Gastrocnemius medialis (tissue), 4 donors: ENCODE measurements at places on chromosomes 5 and 9. TPM values are rescaled to one million over a fixed set of nuclear protein-coding genes. Genes with fewer than 3 reads are reported as not detected.

GRCh38 chr5:156186760-156187159 is 140.2 kb upstream of the SGCD start:
- H3K36me3 ChIP-seq = no peaks in the 10 kb centered on the region
- DNase-seq = no peak
- no peak overlapping the region for H3K4me3 ChIP-seq
- H3K27me3 ChIP-seq = no peaks in the 10 kb centered on the region
- no peak overlapping the region for H3K27ac ChIP-seq

DNA sequence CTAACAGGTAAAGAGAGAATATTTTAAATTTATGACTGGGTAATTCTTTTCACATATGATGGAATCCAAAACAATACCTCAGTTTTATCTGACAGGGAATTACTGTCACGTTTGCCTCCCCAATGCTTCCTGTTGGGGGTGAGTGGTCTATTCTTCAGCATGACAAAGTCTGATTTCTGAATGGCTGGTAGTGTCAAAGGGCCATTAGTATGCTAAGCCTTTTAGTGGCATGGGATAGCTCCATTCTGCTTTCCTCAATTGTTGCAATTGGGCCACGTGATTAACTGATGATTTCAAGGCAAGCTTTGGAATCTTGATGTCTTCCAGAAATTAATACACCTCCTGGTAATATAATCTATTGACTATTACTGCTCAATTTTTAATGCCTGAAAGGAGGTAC is 14.7 kb upstream of the NDUFS4 start:
- no peak overlapping the region for H3K4me3 ChIP-seq
- no peak overlapping the region for H3K27ac ChIP-seq
- no peaks in the 10 kb centered on the region for H3K27me3 ChIP-seq
- no peak for DNase-seq
- H3K4me1 ChIP-seq = no peaks in the 10 kb centered on the region

OLFML2A gene
- 48.0 TPM for total RNA-seq

DNA sequence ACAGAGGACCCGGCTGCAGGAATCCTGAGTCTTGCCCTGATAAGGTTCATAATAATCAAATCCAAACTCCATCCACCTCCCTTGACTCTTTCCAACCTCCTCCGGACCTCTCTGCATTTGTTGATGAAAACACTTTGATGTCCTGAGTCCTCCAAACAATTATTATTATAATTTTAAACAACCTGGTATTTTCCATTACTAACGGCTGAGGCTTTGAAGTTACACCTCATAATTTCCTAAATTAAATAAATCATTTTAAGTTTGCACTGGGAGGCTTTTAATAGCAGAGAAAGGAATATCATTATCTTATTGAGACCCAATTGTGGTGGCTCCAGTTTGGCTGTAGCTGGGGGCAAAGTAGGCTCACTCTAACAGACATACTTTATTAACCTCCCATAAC is 9.5 kb downstream of the MSX2 start:
- peaks cover 4% of the 10 kb centered on the region for H3K36me3 ChIP-seq
- peaks cover 3% of the 10 kb centered on the region for H3K4me1 ChIP-seq

- H3K27me3 ChIP-seq = no peaks in the 10 kb centered on the region
- no peak overlapping the region for H3K27ac ChIP-seq
- H3K4me1 ChIP-seq = no peaks in the 10 kb centered on the region
- H3K4me3 ChIP-seq = no peak overlapping the region
- DNase-seq = no peak
Measured at GRCh38 chr5:172635038-172635437, 6.0 kb upstream of the NEURL1B start.

GRCh38 chr5:51202161-51202560 is 181.1 kb upstream of the ISL1 start:
- H3K27ac ChIP-seq = no peak overlapping the region
- no peaks in the 10 kb centered on the region for H3K27me3 ChIP-seq
- H3K4me3 ChIP-seq = no peak overlapping the region
- no peaks in the 10 kb centered on the region for H3K36me3 ChIP-seq
- DNase-seq = no peak

- H3K36me3 ChIP-seq = no peaks in the 10 kb centered on the region
- H3K4me1 ChIP-seq = peaks cover 31% of the 10 kb centered on the region
- H3K27ac ChIP-seq = peak overlapping the region; percentile 94
- H3K4me3 ChIP-seq = peak overlapping the region; percentile 67
Measured at GRCh38 chr9:133147412-133148198, 16.1 kb downstream of the GBGT1 start.

GRCh38 chr5:149228618-149229297 is 42.9 kb upstream of the AFAP1L1 start:
- H3K4me1 ChIP-seq = peaks cover 17% of the 10 kb centered on the region
- no peak overlapping the region for H3K4me3 ChIP-seq
- DNase-seq = peak; percentile 69
- peak overlapping the region; percentile 47 for H3K27ac ChIP-seq
- no peaks in the 10 kb centered on the region for H3K36me3 ChIP-seq

DNA sequence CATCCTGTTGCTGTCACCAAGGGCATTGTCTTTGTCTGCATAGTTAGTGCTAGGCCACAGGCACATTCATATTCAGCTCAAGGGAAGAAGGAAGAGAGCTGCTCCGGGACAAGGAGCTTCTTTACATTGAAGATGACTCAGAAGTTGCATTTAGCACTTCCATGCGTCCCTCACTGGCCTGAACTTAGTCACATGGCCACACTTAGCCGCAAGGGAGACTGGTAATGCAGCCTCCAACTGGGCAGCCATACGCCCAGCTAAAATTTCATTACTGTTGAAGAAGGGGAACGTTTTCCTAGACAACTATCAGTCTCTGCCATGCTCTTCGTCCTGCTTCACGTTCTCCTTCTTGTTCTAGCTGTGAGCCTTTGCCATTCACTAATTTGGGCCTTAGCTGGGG is 20.0 kb downstream of the ACTL7B start:
- H3K27me3 ChIP-seq = no peaks in the 10 kb centered on the region
- H3K36me3 ChIP-seq = no peaks in the 10 kb centered on the region
- no peak overlapping the region for H3K4me3 ChIP-seq
- H3K4me1 ChIP-seq = no peaks in the 10 kb centered on the region
- no peak for DNase-seq
